Urothelium cell line (cell line): ENCODE measurements at places on chromosomes 6 and 20.

DNA sequence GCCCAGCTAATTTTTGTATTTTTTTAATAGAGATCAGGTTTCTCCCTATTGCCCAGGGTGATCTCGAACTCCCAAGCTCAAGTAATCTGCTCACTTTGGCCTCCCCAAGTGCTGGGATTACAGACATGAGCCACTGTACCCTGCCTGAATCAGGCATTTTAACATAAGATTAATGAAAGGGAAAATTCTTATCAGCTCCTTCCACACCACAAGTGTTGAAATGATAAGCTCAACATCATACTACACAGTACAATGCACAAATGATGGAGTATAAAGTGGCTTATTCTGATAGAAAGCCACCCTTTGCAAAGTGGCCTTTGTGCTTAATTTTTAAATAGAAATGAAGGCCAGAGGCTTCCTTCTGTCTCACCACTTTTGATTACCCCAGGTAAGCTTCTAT is 71.3 kb upstream of the MCHR2 start:
- no peak for DNase-seq

- DNase-seq: no peak
Measured at GRCh38 chr20:11451793-11452291, 465.9 kb upstream of the BTBD3 start.

DNA sequence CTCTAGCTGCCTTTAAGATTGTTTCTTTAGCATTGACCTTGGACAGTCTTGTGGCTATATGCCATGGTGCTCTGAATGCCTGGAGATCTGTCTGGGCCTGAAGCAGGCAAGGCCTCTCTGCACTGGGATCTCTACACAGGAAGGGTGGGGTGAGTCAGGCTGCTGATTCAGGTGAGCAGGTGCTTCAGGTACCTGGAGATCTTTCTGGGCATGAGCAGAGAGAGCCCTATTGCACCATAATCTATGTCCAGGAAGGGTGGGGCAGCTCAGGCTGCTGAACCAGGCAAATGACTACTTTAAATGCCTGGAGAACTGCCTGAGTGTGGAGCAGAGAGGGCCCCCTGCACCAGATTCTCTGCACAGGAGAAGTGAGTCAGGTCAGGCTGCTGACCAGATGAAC is 94.5 kb downstream of the TPBG start:
- DNase-seq: no peak

DNA sequence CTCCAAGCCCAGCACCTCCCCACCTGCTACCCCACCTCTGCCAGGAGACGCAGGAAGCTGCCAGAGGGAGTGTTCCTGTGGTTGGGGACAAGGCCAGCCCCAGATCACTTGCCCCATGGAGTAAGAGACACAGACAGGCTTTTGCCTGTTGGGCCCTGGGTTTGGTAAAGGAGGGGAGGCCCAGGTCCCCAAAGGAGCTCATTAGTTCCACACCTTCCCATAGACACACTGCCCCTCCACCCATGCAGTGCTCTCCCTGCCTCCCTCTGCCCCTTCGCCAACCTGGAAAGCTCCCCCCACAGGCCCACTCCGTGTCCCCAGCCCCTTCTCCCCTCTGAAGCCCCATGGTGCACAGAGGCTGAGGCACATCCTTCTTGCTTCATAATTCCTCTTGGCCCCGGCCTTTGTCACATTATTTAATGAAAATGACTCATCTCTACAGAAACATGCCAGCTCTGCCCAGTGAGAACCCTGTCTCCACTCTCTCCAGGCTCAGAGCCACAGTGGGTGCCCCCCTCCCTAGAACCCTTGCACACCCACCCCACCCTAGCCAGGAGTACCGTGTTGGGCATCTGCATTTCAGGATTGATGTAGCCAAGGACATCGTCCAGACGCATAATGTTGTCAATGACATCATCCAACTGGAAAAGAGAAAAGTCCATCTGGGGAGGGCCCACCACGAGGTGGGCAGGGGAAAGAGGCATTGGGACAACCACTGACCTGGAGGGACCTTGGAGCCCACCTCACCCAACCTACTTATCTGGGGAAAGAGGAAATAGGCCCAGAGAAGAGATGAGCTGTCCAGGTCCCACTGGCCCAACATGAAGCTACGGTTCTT is 46.0 kb downstream of the TFEB start:
- DNase-seq: no peak
